ENCODE measurements at places on chromosomes 2 and 18. TPM values are rescaled to one million over a fixed set of nuclear protein-coding genes. Genes with fewer than 3 reads are reported as not detected.

Gene CD8B2
- total RNA-seq: not detected

Gene CFAP65
- total RNA-seq: 0.22 TPM

DNA sequence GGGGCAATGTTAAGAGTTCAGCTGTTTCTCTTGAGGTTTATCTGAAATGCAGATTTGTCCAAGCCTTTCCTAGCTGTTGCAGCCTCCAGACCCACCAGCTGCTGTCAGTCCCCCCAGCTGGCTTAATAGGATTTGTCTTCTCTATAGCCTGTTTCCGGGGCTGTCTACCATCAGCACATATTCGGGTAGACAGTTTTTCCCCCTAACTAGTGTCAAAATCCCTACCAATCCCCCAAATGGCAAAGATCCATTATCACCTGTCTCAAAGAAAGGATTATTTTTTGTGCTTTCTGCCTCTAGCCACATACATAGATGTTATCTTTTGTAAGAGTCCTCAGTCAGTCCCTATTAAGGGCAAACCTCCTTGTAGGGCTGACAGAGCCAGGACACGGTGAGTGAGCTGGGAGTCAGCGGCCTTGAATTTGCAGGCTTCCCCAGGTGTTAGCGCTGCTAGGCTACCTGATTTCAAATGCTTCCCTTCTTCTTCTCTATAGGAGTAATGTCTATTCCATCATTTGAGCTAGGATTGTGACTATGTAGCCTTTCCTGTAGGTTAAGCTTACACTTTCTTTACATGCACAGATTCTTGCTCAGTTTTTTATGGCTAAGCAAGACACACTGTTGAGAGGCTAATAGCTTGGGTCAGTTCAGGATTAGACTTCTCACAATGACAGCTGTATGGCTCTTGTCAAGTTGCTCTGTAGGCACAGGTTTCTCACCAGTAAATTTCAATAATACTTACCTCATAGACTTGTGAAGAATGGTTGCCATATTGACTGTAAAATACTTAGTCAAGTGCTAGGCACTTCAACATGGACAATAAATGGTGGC, 171.1 kb upstream of the UNC80 start:
- DNase-seq: peak; percentile 44

Gene RBMS1
- 101 TPM for total RNA-seq

Gene TSGA10
- total RNA-seq: 6.6 TPM

Gene SLC9A4
- total RNA-seq: not detected

Gene C2orf80
- total RNA-seq: not detected

Gene TMEM18
- 50.0 TPM for total RNA-seq

DNA sequence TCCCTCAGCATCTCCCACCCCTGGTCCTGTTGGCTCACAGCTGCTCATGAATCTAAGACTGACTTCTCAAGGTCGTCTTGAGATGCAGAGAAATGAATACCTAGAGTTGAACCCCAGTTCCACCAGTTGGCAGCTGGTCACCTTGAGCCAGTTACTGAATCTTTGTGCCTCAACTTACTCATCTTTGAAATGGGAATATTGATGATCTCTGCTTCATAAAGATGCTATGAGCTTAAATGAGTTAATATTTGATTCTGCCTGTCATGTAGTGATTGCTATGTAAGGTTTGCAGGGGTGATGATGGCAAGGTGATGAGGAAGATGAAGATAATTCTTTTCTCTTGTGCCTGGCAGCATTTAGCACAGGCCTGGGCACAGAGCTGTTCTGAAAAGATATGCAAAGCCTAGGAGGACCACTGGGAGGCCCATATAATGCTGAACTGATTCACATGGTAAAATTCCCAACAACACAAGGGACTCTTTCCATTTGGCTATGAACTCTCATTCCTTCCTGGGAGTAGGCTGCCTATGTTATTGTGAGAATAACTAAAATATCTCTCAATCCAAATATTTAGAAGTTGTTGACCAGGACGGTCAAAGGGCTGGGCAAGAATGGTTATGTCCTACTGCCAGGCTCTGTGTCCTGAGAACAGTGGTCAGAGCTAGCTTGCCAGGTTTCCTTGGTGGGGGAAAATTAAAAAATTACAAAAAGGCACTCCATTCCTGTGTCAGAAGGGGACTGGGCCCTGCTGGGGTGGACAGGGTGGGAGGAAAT, 70.9 kb downstream of the APOB start:
- DNase-seq: no peak

DNA sequence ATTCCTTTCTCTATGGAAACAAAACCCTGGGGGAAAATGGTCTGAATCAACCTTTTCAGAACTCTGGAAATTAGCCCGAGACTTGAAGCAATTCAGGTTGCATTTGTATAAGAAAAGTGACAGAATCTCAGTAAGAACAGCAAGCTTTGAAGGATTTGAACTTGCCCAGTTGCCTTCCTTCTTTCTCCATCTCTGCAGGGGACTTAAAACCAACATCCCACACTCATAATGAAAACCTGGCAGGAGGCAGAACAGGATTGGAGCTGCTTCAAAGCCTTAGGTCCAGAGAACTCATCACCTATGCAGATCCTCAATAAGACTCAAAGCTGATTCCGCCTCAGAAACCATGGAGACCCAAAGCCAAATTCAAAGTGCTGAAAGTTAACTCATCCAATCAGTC, 790.5 kb upstream of the ID2 start:
- DNase-seq: no peak

Gene PAX3
- total RNA-seq: 4.6 TPM

- DNase-seq: no peak
Observed at GRCh38 chr2:167420211-167420610, 531.9 kb downstream of the XIRP2 start.

DNA sequence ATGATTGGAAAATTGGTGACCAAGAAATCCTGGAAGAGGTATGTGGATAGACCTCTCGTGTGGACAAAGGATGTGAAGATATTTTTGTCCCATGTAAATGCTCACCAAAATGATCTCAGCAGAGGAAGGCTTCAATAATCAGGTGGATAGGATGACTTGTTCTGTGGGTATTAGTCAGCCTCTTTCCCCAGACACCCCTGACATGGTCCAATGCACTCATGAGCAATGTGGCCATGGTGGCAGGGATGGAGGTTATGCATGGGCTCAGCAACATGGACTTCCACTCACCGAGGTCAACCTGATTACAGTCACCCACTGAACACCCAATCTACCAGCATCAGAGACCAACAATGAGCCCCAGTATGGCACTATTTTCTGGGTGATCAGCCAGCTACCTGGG, 20.2 kb downstream of the CHRNA1 start:
- no peak for DNase-seq

- DNase-seq: no peak
Observed at GRCh38 chr2:11703700-11704099, 33.7 kb upstream of the NTSR2 start.

Gene PLEKHH2
- total RNA-seq: 11.2 TPM

Gene TMSB10
- 2,248 TPM for total RNA-seq

GRCh38 chr2:232139786-232140562, 178.5 kb downstream of the DIS3L2 start:
- no peak for DNase-seq

DNA sequence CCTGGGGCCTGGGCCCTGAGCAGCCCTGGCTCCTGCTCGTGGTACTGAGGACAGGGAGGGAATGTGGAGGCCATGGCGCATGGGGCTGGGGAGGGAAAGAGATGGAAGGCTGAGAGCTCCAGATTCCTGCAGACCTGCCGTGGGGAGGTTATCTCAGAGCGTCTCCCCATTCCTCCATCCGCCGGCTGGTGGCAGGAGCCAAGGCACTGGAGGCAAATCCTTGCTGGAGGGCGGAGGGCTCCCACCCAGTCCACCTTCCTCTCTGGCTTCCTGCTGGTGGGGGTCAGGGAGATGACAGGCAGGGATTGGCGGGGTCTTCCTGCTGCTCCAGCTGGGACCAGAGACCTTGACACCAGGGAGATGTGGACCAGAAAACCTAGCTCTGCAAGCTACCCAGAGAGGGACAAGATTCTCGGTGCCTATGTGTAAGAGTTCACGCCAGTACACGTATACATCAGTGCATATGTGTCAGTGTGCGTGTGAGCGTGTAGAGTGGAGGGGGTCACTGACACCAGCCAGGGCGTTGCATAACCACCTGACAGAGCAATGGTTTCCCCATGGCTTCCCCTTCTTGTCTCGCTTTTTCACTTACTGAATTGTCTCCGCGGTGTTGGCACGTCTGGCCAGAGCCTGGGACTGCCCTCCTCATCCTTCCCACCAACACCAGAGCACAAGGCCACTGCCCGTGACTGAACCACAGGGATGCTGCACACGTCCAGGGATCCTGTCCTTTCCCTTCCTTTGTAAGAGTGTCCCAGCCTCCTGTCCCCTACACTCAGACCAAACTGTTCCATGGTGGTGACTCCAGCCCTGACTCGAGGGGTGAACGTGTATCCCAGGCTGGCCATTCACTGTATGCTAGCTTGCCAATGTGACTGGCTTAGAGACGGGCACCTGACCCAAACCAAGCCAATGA, 15.8 kb upstream of the SEMA4C start:
- DNase-seq: no peak

DNA sequence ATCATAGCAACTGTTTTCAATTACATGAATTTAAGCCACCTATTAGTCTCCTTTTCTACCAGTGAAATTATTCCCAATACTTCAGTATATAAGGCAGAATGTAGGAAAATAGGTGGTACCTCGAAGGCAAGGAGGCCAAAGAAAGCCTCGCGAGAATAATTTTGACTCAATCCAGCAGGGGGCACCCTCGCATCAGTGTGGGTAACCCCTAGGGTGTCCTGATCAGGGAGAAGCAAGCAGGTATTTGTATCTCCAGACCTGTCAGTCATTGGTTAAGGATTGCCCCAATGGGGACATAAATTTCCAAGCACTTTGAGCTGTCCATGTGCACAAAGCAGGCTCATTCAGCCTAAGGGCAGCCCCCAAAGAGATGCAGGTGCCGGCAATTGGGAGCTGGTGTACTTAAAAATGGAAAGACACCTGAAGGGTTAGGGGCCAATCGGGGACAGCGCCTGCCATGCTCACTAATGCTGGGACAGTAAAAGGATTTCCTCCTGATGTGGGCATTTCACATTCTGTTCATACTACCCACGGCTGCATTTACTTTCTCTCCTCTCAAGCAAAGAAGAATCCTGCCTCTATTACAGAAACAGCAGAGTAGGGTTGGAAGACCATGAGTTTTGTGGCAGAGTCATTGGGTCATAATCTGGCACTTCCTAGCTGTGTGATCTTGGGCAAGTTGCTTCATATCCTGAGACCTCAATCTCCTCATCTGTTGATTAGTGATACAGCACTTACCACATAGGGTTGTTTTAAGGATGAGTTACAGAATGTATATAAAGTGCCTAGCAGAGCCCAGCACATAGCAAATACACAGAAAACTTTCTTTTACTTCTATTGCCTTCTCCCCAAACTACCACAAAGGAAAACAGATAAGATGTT, 136.1 kb downstream of the ICOS start:
- DNase-seq: peak; percentile 65

- DNase-seq: no peak
Observed at GRCh38 chr2:128399256-128399655, 80.6 kb upstream of the HS6ST1 start.

Gene REG3A
- not detected for total RNA-seq

DNA sequence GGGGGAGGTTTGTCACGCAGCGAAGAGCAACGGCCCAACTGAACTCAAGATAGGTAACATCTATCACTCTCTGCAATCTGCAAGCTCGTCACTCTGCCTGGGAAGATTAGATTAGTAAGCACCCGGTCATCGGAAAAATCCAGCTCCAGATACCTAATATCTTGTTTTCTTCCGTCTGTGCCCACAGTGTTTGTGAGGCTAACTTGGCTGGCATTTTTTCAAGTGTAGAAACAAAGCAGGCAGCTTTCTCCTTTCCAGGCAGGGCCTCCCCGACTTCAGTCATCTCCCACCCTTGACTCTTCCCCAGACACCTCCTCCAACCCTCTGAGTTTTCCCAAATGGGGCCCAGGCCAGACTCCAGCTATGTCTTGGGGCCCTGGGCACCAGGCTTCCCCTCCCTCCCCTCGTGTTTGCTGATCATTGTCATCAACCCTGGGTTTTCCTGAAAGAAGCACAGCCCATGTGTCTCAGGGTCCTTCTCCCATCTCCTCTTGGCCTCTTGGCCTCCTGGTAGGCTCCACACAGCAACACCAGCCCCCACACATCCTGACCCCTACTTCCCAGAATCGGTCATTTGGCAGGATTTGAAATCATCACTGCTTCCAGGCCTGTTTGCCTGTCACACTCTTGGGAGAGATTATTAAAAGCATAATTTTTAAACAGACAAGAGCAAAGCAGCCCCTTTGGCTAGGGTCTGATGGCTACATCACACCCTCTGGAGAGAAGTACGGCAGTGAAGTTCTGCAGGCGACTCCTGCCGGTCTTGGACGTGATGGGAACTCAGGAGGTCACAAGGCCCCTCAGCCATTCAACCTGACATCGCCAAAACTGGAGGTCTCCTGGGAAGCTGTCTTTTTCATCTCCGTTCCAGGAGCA, 144.9 kb upstream of the ID2 start:
- no peak for DNase-seq

DNA sequence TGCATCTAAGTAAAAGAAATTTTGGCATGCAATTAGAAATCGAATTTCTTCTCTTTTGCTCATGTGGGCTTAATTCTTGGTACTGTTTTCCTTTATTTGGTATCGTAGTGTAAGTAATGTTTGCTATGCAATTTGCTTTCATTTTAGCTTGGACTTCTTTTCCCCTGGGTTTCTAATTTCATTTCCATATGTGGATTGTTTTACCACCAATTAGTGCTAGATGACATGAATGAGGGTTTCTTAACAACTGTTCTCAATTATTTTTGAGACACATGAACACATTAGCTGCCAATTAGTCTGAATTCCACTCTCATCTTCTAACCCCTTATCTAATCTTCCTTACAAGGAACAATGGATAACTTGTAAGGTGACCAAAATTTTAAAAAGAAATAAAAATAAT, 1047.2 kb upstream of the PIK3C3 start:
- DNase-seq: no peak

Gene CCBE1
- total RNA-seq: 2.9 TPM

GRCh38 chr2:45746888-45747287, 95.4 kb downstream of the PRKCE start:
- DNase-seq: no peak

DNA sequence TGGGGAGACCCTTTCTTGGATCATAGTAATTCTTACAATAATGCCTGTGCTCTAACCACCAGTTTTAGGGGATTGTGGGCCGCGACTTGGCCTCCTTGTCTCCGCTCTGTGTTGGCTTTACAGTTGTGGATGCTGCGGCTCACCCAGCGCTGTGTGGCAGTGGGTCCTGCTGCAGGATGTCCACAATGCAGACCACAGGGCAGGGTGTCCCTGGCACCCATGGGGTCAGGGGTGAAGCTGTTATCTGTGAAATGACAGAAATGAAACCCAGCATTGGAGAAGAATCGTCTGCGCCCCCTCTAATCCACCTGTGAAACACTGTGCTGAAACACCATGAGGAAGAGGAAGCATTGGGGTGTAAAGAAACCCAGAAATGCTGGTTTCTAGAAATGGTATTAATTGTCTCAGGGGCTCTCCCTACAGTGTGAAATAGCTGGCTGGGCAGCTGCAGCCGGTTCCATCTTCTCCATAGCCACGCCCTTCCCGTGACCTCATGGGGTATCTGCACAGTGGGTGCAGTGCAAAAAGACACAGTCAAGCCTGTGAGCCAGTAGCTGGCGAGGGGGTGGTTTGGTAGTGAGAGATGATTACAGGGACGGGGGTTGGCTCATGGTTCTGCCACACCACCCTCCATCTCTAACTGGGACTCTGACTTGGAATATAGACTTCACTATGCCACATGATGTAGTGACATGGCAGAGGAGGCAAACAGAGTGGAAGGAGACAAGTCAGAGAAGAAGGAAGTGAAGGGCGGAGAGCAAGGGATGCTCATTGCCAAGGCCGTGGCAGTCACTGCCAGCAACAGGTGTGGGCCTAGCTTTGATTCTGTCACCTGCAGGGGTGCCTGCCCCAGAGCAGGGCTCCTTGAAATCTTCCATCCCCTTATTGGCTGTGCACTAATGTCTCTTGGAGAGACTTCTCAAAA, 16.2 kb downstream of the INPP4A start:
- no peak for DNase-seq

Data from neural progenitor cell (in vitro differentiated cells).